ENCODE measurements at places on chromosomes 7 and 10.

DNA sequence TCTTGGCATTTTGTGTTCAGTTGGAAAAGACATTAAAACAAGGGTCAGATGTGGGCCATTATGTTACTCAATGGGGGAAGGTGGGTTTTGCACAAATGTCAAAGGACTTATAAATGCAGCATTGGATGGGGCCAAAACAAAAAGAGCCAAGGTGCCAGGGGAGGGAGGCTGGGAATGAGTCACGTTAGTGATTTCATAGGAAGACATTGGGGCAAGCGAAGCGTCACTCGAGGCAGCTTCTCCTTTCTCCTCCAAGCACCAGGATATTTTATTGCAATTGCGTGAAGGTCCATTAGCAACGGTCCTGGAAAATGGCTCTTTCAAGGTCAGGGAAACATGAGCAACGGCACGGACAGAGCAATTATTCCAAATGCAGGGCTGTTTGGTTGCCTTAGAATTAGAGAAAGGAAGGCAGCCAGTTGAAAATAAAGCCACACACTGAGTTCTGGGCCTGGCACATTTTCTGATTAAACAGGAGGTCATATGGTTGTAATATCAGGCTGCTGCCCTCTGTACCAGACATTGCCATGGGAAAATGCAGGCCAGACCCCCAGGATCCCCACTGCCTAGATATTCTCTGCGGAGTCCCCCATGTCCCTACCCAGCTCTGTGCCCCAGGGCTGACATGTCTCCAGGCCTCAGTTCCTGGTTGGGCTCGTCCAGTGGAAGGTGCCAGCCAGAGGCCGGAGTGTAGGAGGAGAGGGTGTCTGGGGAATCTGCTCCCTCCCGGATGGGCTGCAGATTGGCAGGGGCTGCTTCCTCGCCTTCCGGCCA, 63.3 kb upstream of the NANOS1 start:
- H3K27me3 ChIP-seq, result peaks cover 13% of the 10 kb centered on the region
- DNase-seq, result no peak
- no peaks in the 10 kb centered on the region for H3K36me3 ChIP-seq

- no peaks in the 10 kb centered on the region for H3K27me3 ChIP-seq
- no peaks in the 10 kb centered on the region for H3K4me1 ChIP-seq
- no peak for DNase-seq
- no peak overlapping the region for H3K27ac ChIP-seq
- no peaks in the 10 kb centered on the region for H3K36me3 ChIP-seq
- no peak overlapping the region for H3K4me3 ChIP-seq
Measured at GRCh38 chr7:1548438-1548831, 7.6 kb downstream of the TMEM184A start.

DNA sequence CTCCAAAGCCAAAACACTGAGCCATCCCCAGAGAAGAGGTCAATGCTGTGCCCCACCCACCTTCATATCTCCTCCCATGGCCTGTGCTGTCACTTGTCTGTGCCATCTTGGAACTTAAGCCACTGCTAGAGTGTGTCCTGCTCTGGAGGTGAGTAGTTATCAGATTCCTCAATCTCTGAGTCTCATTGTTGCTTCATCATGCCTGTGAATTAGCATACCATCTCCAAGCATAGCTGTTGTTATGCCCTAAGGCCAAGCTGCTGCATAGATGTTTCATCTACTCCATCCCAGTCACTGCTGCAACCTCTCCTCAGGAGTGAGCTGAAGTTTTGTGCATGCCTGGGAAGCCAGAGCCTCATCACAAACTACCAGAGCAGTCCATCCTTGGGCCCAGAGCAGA, 349.0 kb downstream of the ZWINT start:
- H3K36me3 ChIP-seq, result no peaks in the 10 kb centered on the region
- H3K4me3 ChIP-seq, result no peak overlapping the region
- no peaks in the 10 kb centered on the region for H3K4me1 ChIP-seq
- H3K27me3 ChIP-seq, result no peaks in the 10 kb centered on the region

DNA sequence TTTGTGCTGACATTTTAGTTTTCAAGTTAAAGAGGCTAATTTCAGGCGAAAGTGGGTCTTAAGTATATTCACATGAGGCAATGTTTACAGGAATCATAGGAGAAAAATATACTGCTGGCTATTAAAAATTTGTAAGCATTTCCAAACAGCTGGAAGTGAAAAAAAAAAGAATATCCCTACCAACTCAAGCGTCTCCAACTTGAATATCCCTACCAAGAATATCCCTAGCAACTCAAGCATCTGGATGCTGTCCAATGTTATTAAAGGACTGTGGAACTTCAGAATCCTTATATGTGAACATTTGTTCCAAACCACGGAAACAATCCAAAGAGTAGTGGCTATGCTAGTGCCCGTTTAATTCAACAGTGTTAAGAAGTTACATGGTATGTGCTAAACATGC, 1303.0 kb downstream of the GATA3 start:
- peaks cover 2% of the 10 kb centered on the region for H3K27me3 ChIP-seq
- no peaks in the 10 kb centered on the region for H3K36me3 ChIP-seq
- DNase-seq, result no peak
- no peak overlapping the region for H3K4me3 ChIP-seq
- H3K4me1 ChIP-seq, result no peaks in the 10 kb centered on the region
- no peak overlapping the region for H3K27ac ChIP-seq

DNA sequence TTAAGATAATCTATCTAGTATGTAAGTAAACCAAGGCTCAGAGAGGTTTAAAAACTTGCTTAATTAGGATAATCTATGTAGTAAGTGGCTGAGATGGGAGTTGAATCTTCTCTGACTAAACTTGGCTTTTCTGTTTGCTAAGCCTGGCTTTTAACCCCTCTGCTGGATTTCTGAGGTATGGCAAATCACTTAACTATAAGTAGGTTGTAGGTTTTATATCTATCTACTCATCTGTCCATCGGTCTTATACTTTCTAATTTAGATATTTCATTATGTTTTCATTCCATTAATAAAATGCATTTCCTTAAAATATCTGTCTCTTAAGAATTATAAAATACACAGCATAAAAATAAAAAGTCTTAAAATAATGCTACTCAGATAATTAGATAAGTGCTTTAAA, 59.4 kb downstream of the ST7 start:
- H3K27ac ChIP-seq, result no peak overlapping the region
- peaks cover 41% of the 10 kb centered on the region for H3K27me3 ChIP-seq
- peaks cover 2% of the 10 kb centered on the region for H3K36me3 ChIP-seq
- no peak for DNase-seq
- H3K4me3 ChIP-seq, result no peak overlapping the region
- peaks cover 53% of the 10 kb centered on the region for H3K4me1 ChIP-seq

DNA sequence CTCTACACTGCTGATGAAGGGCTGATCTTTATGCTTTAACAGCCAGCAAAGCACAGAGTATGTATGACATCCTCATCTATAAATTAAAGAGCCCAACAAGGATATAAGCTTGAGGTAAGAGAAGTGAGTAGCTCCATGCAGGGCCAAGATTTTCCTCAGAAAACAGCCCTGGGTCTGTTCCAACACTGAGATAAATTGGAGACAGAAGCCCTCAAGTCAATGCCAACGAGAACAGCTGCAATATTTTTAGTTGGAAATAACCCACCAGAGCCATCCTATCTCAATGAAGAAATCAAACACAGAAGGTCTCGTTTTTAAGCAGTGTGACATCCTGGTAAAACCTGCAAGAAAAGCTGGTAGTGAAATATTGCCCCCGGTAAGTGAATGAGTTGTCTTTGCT, 297.0 kb upstream of the AUTS2 start:
- no peak overlapping the region for H3K4me3 ChIP-seq
- H3K4me1 ChIP-seq, result no peaks in the 10 kb centered on the region
- H3K27ac ChIP-seq, result no peak overlapping the region
- no peaks in the 10 kb centered on the region for H3K36me3 ChIP-seq
- no peaks in the 10 kb centered on the region for H3K27me3 ChIP-seq
- DNase-seq, result no peak

GRCh38 chr10:102813734-102814452, 23.3 kb downstream of the CYP17A1 start:
- no peak overlapping the region for H3K4me3 ChIP-seq
- H3K36me3 ChIP-seq, result peaks cover 35% of the 10 kb centered on the region
- H3K4me1 ChIP-seq, result peaks cover 24% of the 10 kb centered on the region
- H3K27ac ChIP-seq, result no peak overlapping the region
- no peaks in the 10 kb centered on the region for H3K27me3 ChIP-seq

DNA sequence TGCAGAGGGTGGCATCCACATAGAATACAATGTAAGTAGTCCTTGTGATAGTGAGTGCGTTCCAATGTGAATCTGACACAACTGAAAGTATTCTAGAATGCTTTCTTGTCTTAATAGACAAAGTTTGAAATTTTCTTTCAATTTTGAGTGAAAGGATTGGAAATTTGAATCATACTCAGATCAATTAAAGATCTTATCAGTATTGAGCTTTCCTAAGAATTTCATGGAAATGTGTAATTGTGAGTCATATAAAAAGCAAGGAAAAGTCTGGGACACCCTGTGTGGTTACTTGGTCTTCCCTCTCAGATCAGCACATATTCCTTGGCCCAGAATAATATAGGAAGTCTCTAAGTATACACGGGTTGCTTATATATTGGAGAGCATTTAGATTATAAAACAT, 99.1 kb downstream of the MBL2 start:
- no peaks in the 10 kb centered on the region for H3K36me3 ChIP-seq
- H3K4me1 ChIP-seq, result no peaks in the 10 kb centered on the region
- no peak for DNase-seq
- H3K4me3 ChIP-seq, result no peak overlapping the region

GRCh38 chr7:25855854-25856782, 295.9 kb upstream of the NFE2L3 start:
- H3K4me1 ChIP-seq, result peaks cover 46% of the 10 kb centered on the region
- H3K27me3 ChIP-seq, result peaks cover 62% of the 10 kb centered on the region
- H3K4me3 ChIP-seq, result no peak overlapping the region

DNA sequence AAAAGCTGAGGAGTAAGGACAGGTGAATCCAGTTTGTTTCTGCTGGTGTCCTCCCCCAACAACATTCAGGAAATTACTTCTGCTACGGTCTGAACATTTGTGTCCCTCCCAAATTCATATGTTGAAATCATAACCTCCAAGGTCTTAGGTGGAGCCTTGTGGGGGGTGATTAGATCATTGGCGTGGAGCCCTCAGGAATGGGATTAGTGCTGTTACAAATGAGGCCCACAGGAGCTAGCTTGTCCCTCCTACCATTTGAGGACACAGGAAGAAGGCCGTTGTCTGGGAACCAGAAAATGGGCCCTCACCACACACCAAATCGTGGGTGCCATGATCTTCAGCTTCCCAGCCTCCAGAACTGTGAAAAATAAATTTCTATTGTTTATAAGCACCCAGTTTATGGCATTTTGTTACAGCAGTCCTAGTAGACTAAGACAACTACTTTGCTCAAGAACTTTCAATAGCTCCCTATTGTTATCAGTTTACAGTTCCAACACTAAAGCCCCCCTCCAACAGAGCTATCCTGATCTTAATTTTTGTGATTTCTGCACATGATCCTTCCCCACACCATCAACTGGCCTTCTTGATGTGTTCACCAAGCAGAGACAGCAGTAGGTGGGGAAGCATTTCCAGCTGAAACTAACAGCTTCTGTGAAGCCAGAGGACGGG, 2.1 kb upstream of the LRMDA start:
- DNase-seq, result no peak
- peaks cover 1% of the 10 kb centered on the region for H3K4me1 ChIP-seq
- H3K36me3 ChIP-seq, result no peaks in the 10 kb centered on the region
- H3K27me3 ChIP-seq, result peaks cover 42% of the 10 kb centered on the region
- no peak overlapping the region for H3K4me3 ChIP-seq

GRCh38 chr10:6198171-6198570, 4.6 kb upstream of the PFKFB3 start:
- DNase-seq, result no peak
- H3K4me1 ChIP-seq, result peaks cover 22% of the 10 kb centered on the region
- no peak overlapping the region for H3K27ac ChIP-seq
- no peak overlapping the region for H3K4me3 ChIP-seq

DNA sequence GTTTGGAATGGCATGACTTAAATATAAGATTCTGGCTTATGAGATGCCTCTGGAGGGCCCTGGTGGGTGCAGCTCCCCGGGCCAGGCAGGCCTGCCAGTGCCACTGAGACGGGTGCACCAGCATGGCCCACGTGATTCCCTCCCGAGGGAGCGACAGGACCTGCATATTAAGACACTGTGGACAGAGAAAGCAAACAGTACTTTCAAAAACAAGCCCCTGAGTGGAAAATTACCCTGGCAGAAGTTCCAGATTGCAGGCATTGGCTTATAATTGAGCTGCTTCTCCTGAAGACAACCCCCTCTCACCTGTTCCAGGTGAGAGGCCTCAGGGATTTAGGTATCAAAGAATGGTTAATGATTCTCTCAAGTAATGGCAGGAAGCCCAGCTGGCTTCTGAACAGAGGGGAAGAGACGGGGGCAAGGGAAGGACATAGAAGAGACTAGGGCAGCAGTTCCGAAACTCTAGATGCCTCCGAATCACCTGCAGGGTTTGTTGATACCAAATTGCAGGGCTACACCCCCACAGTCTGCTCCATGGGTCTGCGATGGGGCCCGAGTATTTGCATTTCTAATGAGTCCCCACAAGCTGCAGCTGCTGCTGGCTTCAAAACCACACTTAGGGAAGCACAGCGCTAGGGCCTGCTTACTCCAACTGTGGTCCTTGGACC, 66.0 kb upstream of the DOCK1 start:
- DNase-seq, result no peak
- no peak overlapping the region for H3K27ac ChIP-seq
- no peaks in the 10 kb centered on the region for H3K36me3 ChIP-seq

DNA sequence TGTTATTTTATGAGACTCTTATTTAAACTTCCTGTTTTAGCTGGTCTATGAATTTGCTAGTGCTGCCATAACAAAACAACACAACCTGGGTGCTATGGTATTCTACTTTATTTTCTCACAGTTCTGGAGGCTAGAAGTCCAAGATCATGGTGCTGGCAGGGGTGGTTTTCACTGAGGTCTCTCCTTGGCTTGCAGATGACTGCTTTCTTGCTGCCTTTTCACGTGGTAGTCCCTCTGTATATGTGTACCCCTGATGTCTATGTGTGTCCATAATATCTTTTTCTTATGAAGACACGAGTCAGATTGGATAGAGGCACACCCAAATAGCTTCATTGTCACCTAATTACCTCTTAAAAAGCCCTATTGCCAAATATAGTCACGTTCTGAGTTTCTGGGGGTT, 270.5 kb downstream of the BMPER start:
- no peak for DNase-seq
- no peaks in the 10 kb centered on the region for H3K27me3 ChIP-seq
- H3K4me1 ChIP-seq, result no peaks in the 10 kb centered on the region
- H3K27ac ChIP-seq, result no peak overlapping the region
- no peak overlapping the region for H3K4me3 ChIP-seq
- no peaks in the 10 kb centered on the region for H3K36me3 ChIP-seq

DNA sequence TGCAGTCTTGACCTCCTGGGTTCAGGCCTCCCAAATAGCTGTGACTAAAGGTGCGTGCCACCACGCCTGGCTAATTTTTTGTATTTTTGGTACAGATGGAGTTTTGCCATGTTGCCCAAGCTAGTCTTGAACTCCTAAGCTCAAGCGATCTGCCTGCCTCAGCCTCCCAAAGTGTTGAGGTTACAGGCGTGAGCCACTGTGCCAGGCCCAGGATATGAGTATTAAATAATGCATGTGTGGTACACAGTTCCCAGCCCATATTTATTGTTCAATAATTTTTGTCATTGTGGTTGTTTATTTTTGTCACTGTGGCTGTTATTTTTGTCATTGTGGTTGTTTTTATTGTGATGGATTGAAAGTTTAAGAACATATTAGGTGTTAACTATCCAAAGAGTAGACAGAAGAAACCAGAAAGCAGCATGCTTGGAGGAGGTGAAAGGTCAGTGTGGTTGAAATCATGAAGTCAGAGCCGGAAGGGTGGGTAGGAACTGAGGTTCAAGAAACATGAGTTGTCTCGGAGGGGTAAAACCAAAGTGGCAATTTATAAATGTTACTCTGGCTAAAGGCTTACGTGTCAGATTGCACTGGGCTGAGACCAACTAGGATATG, 45.0 kb downstream of the MRC1 start:
- H3K27me3 ChIP-seq, result peaks cover 6% of the 10 kb centered on the region
- H3K27ac ChIP-seq, result no peak overlapping the region
